CD8-positive, alpha-beta memory T cell (primary cell): ENCODE measurements at places on chromosomes 13 and 19.

- no peak for DNase-seq
Measured at GRCh38 chr13:94433055-94433961, 46.2 kb downstream of the DCT start.

- no peak for DNase-seq
Measured at GRCh38 chr13:42699912-42700311, 81.5 kb upstream of the FAM216B start.

GRCh38 chr13:99418103-99418842 lies 83.0 kb upstream of the TM9SF2 start:
- DNase-seq: no peak

- no peak for DNase-seq
Measured at GRCh38 chr19:19212916-19213315, 1.2 kb downstream of the NCAN start.

- DNase-seq: no peak
Measured at GRCh38 chr13:111510502-111511218, 190.2 kb downstream of the TEX29 start.

DNA sequence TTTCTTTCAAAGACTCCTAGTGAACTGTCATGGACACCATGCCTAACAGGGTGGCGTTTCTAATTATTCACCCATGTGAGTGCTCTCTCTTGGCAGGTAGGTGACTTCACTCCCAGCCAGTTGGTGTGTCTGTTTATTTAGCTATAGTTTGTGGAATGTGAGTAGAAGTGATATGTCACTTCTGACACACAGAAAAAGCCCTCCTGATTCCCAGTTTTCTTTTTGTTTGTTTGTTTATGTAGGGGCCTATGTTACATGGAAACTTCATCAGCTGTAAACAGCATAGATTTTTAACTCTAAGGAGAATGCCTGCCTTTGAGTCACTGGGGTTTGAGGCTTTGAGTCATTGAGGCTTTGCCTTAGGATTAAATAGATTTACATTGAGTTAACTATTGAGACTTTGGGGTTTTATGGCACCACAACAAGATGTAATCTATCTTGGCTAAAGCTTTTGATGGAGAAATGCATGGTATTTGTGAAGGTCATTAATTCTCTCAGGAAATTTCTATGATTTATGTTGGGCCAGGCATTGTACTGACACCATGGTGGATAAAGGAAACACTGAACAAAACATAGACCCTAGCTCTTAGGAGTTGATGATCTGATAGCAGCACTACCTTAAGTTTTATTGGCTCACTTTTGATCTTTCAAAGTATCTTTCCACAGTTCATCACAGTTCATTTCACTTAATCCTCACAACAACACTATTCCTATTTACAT lies 45.3 kb downstream of the UFM1 start:
- no peak for DNase-seq

DNA sequence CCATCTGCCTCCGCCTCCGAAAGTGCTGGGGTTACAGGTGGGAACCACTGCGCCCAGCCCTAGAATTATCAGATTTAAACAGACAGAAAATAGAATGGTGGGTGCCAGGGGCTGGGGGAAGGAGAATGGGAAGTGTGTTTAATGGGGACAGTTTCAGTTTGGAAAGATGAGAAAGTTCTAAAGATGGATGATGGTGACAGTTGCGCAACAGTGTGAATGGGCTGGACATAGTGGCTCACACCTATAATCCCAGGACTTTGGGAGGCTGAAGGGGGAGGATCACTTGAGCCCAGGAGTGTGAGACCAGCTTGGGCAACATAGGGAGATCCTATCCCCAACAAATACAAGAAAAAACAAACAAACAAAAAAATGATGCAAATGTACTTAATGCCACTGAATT lies 15.9 kb downstream of the KANK2 start:
- DNase-seq: no peak

GRCh38 chr13:19864746-19865309 lies 1.4 kb upstream of the ZMYM5 start:
- peak; percentile 83 for DNase-seq

DNA sequence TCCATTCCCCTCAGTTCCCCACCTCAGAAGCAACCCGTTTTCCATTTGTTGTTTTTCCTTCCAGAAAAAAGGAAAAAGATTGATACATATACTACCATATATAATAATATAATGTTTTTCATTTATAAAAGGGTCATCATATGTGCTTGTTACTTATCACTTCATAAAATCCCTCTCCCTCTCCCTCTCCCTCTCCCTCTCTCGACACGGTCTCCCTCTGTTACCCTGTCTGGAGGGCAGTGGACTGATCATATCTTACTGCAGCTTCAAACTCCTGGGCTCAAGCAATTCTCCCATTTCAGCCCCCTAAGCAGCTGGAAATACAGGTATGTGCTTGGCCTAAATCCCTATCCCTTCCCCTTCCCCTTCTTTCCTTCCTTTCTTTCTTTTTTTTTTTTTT lies 17.1 kb downstream of the PNMA8A start:
- no peak for DNase-seq

GRCh38 chr13:27359199-27359821 lies 65.1 kb upstream of the GTF3A start:
- peak; percentile 22 for DNase-seq

DNA sequence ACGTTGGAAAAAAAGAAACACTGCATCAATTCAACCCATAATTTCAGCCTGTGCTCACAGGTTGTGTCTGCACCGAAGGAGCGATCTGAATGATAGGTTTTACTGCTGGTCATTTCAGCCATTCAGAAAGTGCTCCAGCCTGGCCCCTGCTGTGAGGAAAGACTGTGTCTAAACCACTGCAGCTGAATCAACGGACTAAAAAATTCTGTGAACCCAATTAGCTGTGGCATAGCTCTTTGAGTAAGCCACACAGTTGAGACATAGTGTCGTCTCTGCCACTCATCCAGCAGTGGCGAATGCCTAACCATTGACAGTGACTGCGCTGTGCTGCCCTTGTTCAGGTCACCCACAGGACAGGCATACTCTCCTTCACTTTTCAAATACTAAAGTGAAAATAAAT lies 179.8 kb downstream of the COG6 start:
- DNase-seq: no peak

DNA sequence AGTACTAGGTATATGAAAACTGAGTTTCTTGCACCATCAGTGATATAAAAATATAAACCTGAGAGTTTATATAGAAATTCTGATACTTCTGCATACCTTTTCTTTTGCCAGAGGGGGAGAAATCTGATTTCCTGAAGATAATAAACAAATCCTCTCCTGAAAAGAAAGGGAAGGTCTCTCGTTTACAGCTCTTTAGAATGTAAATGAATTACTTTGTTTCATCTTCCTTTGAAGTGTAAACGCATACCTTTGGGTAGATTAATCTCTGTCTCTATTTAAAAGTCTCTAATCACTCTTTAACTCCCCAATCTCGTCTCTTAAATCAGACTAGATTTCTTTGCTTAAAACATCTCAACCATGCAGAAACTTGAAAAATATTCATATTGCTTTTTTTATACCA lies 1092.9 kb downstream of the SLITRK5 start:
- no peak for DNase-seq

DNA sequence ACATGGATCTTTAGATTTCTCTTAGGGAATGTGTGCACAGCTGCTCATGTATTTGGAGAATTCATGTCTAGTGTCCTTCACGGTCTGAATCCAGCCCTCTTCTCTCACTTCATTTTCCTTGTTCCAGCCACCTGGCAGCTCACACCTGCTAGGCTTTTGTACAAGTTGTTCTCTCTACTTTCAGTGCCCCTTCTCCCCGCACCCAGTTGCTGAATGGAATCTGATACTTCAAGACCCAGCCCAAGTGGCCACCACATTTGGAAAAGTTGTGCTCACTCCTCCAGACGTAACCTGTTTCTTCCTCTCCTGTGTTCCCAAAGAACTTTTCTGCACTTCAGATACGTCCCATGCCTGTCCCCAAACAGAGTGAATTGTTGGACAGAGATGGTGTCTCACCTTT lies 235.6 kb downstream of the SHISA2 start:
- no peak for DNase-seq

GRCh38 chr13:50722440-50723125 lies 120.9 kb downstream of the DLEU7 start:
- no peak for DNase-seq

DNA sequence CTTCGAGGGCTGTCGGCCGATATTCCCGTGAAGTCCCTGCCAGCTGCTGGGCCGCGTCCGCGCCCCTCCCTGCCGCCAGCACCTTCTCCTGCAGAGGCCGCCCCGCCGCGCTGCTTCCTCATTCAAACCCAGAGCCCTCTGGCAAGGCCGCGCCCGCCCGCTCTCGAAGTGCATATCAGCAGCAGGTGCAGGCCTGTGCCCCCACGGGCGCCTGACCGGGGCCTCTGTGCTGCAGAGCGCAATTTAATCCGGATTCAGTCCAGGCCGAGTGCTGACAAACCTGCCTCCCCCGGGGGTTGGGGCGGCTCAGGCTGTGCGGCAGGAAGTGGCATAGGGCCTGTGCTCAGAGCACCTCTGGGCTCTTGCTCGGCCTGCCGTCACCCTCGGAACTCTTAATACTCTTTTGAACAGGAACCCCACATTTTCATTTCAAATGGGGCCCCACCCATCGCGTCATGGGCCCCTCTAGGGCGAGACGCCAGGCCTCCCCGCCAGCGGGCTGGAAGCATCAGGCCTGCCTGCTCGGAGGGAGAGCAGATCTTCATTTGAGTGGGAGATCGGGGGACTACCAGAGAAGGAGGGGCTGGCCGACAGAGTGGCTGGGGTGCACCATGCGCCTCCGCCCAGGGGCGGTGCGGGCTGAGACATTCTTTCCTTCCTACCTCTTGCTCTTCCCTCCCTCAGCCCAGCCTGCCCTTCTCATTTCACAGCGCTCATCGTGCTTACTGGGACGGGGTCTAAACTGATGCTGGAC lies 125.7 kb downstream of the TNFRSF19 start:
- DNase-seq: peak; percentile 65

DNA sequence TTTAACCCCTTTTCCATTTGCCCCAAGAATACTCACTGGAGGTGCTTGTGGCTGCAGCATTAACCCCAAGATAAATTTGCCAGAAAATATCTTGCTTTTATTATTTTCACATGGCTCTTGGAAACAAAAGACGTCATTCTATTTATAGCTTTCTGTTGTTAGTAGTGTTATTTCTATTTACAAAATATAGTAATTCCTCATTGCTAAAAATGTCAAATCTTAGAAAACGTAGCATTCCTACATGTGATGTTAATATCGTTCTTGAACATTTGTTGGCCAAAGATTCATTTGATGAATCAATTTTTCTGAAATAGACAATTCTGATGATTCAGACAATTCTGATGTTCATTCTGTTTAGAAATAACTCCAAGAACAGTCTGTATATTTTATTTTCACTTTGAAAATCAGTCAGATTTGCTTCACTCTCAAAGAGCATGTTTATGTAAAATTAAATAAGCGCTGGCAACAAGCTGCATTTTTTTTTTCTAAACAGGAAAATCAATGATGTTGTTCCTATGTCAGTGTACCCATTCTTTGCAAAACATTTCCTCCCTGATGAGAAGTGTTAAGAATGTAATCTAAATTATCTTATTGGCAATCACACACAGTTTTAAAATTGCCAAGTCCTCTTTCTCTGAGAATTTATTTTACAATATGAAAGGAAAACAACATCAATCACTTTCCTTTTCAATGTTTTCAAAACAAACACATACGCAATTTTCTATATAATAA lies 334.0 kb downstream of the KCTD12 start:
- no peak for DNase-seq

DNA sequence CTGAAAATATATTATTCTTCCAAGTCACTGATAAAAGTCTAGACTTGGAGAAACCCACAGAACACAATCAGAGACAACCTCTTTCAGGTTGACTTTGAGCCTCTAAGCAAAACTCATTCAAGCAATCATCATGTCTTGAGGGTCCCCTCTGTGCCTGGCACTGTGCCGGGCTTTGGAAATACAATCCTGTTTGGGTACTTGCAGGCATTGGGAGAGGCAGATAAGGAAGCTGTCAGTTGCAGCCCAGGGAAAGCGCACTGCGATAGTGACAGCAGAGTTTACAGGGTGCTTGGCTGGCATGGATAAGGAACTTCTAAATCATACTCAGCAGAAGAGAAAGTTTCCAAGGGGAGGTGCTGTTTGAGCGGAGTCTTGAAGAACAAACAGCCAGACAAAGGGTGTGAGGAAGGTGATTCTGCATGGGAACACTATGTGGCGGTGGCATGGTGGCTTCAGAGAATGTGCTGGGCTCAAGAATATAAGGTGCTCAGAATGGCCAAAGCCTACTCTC lies 9.1 kb downstream of the SERP2 start:
- no peak for DNase-seq

DNA sequence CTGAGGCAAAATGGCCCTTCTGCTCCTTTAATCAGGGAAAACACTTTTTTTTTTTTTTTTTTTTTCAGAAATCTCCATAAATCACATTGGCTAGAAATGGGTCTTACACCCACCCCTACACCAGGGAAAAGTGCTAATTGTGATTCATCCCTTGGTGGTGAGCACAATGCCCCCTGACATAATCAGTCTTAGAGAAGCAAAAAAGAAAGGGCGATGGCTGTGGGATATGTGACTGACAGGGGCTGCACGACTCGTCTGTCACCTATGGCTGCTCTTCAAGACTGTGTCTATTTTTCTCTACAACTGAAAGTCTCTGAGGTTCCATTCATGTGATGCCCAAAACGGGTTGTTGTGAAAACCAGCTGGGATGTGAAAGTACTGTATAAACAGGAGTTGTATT lies 3.6 kb upstream of the GPC6 start:
- DNase-seq: no peak

GRCh38 chr13:50587645-50588373 lies 255.7 kb downstream of the DLEU7 start:
- no peak for DNase-seq

GRCh38 chr19:10835089-10835753 lies 791 bp downstream of the TMED1 start:
- no peak for DNase-seq

DNA sequence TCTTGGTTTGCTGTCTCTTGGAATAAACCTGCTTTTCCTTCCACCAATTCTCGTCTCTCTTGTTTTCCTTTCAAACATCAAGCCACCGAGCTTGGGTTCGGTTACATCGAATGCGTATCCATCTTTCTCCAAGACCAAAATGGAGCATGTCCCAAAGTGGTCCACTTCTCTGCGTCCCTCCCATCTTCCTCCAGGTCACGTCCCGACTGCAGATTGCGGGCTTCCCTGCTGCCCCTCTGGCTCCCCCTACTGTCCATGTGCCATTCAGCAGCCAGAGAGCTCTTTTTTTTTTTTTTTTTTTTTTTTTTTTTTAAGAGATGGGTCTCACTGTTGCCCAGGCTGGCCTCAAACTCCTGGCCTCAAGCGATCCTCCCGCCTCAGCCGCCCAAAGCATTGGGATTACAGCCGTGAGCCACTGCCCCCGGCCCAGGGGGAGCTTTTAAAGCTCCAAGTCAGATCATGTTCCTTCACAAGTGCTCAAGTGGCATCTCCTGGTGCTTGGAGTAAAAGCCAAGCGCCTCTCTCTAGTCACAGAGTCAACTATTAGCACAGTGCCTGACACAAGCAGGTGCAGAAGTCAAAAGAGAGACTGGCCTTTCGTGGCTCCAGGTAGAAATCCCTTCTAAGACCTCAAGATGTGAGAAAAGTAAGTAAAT lies 10.0 kb downstream of the COL5A3 start:
- peak; percentile 45 for DNase-seq

GRCh38 chr19:31503211-31503610 lies 154.0 kb upstream of the TSHZ3 start:
- no peak for DNase-seq
